H1 (cell line): ENCODE measurements at places on chromosomes 5 and 9.
A peak's percentile ranks its signal among the peaks of the same experiment; 100 is the strongest.

GRCh38 chr5:111589316-111589715 is 77.0 kb upstream of the STARD4 start:
- no peak for DNase-seq

- DNase-seq = peak; percentile 74
Measured at GRCh38 chr5:51386916-51387883, 4.0 kb downstream of the ISL1 start.

- no peak for DNase-seq
Measured at GRCh38 chr9:100204796-100205195, 105.8 kb downstream of the INVS start.

- DNase-seq = no peak
Measured at GRCh38 chr9:101586651-101587050, 8.1 kb downstream of the PPP3R2 start.

- no peak for DNase-seq
Measured at GRCh38 chr5:169979871-169980270, 424 bp downstream of the INSYN2B start.

DNA sequence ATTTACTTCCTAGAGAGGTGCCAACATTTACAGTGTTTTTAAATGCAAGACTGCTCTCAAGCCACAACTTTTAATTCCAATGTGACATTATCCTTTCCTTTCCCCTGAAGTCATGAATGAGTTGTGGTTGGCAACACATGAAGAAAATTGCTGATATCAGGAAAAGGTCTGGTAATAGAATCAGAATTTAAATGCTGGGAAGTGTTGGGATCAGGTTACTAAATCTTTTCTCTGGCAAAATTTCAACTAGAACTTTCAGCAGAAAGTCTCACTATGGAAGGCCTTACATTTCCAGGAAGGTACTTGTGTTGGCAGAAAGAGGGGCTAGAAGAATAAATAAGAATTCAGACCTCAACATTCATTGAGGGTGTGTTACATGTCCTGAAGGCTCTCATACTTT is 10.6 kb upstream of the SLC44A1 start:
- no peak for DNase-seq

- no peak for DNase-seq
Measured at GRCh38 chr9:97628668-97629067, 4.5 kb downstream of the TSTD2 start.

DNA sequence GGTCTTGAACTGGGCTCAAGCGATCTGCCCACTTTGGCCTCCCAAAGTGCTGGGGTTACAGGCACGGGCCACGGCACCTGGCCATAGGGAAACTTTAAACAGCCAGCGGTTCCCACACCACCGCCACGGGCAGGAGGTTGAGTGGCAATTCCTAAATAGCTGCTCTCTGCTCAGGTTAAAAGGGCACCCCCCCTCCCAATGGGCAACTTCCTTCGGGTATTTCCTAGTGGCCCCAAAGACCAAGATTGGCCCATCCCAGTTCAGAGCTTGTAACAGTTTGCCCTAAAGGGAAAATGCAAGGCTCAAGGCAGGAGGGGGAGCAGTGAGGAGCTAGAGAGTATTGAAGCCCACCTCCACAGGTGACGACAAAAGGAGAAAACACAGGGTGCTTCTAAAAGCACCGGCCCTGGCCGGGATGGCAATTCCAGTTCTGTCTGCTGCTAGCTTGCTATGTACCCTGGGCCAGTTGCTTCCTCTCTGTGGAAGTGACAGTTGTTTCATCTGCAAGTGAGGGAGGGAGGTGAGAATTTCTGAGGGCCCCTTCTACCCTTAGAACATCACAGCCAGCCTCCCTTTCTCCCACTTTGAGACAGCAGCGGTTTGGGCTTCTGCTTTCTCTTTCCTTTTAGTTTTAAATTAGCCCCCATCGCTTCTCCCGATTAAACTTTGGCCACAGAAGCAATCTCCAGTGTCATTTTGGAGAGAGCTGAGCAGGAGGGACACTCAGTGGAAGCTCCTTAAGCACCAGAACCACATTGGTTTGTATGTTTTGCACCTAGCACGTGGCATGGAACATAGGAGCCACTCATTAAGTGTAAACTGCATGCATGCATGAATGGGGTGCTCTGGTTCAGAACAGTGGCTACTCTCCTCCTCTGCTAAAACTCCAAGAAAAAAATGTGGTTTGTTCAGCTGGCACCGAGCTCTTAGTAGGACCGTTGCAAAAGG is 17.3 kb upstream of the TNIP1 start:
- DNase-seq = no peak

- no peak for DNase-seq
Measured at GRCh38 chr9:129245276-129245675, 67.2 kb upstream of the IER5L start.

DNA sequence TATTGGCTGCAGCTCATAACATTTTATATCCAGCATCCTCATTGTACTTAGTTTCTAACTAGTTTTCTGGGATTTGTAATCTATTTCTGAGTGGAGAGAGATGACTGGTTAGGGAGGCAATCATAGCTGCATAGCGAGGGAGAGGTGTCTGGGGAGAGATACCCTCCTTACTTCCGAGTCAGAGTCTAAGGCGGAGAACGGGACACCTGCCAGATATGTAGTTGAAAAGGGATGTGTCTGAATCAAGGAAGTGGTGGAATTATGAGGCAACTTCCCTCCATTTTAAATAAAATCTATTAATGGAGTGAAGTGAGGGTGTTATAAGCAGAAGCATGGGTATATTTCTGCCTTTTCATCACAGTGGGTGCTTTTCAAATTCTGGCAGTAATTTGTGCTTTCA is 126.5 kb downstream of the MAST4 start:
- no peak for DNase-seq

DNA sequence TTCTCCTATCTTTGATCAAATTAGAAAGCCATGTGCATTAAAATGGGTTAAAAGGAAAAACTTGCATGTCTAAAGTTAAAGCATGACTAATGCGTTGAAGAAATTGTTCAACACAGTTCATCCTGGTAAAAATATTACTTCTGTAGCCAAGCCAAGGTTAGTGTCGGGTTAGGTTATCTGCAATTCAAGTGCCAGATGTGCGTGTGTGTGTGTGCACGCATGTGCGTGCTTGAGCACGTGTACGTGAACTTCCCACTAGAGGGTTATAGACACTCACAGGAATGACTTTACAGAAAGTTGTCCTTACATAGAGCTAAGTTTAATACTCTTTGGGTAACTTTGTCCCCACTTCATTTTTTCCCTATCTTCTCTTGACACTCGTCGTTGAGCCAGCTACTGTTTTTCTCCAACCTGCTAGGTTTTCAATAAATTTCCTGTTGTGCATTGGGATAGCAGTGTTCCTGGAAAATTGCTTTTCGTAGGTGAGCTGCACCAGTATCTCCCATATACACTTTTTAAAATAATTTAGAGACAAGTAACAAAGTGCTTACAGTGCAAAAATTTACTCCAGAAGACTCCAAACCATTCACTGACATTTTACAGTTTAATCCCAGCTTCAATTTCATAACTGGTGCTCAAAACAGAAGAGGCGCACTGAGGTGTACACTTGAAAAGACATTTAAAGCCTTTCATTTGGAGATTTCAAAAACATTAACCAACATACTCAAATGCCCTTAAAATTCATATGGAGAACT is 353.8 kb downstream of the NFIB start:
- no peak for DNase-seq

GRCh38 chr5:882253-883183 is 10.1 kb downstream of the BRD9 start:
- DNase-seq = no peak

DNA sequence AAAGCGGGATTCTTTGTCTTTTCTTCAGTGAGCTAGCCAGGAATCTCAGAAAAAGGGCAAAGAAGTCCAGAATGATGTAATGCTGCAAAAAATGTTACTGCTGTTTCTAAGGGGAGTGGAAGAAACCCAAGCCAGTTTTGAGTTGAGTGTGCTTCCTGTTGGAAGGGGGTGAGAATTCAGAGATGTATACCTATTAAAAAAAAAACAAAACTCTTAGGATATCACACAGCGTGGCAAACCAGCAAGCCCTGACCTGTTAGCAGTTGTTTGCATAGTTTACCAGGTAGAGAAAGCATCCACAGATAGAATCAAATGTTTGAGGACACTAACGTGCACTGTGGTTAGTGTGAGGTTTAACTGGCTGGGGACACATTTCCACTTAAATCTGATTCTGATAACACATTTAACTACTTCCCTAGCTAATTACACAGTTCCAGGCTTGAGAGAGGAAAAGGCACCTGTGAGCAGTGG is 11.4 kb downstream of the BASP1 start:
- no peak for DNase-seq
